Anterior cingulate cortex (tissue), 58 donors: ENCODE measurements at places on chromosomes 6 and 20.

DNA sequence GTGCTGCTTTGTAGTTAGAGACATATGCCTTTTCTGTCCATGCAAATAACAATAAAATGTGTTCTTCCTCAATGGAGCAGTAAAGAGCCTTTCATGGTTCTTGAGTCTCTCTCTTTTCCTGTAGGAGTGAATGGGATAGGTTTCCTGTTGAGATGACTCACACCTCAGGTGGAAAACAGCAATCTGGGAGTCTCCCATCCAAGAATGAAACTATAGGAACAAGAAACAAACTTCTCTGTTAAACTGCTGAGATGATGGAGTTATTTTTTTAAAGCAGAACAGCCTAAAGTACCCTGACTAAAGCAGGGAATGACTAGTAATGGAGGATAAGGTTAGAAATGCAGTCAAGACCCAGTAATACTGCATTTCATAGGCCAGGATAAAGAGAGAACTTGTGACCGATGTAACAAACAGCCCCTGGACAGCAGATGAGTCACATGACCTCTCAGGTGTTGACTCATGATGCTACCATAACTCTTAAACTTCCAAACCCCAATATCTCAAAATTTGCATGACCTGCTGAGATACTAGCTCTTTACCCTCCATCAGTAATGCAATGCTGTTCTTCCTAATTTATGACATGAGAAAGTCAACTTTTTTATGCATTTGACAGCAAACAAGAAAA, 548.9 kb downstream of the CBLN4 start:
- no peak for DNase-seq

- DNase-seq, result no peak
Observed at GRCh38 chr6:148415511-148416260, 73.0 kb downstream of the SASH1 start.

DNA sequence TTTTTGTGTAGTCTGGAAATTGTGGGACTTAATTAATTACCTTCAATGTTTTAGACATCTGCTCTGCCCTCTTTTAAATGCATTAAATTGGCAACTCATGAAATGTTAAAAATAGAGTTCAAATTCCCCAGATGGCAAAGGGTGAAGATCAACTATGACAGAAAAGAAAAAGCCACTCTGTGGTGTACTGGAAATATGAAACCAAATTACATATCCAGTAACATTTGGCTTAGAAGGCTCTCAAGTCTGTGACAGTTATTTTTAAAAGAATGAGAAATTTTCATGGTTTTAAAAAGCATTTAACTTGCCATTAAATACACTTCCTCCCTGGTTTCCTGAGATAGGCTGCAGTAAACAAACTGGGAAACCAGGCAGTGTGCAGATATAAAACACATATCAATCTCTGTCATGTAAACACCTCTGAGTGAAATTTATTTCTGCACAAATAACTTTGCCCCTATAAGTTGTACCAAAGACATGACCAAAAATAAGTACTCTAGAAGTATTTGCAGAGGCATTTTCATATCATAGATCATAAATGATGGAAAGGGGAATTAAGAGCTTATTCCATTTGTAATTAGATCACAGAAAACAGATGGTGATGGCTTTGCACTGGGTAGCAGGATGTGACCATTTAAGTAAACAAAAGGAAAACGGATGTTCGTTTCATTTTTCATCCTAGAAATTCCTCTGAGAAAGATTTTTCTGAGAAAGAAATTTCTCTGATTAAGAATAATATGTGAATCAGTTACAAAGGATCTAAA, 360.1 kb downstream of the SAMD5 start:
- DNase-seq, result no peak

DNA sequence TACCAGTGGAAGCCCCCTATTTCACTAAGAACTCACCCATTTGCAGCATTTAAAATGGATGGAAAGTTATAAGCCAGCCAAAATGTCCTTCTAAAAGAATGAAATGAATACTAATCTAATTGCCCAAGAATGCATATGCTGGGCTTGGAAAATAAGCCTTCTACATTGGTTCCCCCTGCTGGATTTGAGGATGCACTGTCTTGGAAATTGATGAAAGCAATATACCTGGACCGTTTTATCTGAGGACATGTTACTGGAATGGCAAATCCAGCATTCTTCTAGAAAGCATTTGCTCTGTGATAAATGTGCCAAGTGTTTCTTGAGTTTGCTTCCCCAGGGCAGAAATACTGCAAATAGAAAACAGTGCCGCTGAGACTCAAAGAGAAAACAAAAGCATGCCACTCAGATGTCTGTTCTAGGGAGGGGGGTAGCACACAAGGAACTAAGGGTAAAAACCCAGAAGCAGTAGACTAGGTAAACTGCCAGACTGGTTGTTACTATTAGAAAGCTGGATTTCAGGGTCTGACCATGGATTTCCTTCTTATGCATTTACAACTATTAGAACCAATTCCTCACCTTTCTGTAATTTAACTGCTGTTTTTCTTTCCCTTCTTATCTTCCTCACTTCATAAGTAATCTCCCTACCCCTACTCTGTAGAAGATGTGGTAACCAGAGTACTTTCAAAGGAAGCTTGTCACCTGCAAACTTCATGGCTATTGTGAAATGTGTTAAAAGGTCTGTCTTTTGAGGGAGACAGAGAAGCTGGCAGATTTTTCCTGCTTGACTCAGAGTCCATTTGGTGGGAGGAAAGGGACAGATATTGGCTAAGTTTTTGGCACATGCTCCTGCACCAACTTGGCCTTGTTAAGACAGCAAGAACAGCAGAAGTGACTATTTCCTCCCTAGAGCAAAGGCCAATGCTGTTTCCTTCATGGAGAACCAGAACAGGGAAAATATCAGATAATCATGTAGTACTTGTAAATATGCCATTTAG, 642.6 kb downstream of the KIF16B start:
- peak; percentile 20 for DNase-seq

DNA sequence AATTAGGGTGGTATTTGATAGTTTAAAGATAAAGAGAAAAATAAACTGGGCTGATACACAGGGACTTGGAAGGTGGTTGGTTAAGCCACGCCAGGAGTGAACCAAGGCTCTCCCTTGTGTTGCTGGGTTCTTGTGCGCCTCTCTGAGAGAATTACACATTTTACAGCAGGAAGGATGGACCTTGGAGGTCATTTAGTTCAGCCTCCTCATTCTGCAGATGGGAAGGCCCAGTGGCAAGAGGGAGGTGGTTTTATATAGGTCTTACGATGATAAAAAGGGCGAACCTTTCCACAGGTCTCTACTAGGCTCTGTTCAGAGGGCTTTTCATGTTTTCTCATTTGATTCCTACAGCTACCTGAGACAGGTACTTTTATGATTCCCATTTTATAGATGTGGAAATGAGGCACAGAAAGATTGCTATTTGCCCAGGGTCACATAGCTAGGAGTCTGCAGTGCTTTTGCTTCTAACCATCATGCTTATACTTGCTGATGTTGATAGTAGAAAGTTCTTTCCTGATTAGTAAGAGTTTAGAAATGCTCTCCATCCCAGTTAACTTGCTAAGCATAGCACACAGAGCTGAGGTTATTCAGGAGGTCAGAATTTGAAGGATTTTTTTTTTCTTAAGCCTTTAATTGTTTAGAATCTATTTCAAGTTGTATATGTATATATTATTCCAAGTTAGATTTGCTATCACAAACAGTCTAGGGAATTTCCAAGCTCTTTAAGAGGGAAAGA, 12.8 kb downstream of the HIVEP1 start:
- DNase-seq, result no peak

GRCh38 chr6:25012657-25013056, 76.9 kb upstream of the RIPOR2 start:
- no peak for DNase-seq

DNA sequence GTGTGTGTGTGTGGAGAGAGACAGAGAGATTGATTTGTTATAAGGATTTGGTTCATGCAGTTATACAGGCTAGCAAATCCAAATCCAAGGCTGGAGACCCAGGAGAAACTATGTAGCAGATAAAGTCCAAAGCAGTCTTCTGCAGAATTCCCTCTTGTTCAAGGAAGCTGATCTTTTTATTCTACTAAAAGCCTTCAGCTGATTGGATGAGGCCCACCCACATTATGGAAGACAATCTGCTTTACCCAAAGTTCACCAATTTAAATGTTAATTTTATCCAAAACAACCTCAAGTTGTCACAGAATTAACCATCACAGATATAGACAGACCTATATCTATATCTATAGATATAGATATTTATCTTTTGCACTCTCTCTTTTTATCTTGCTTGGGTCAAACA, 67.0 kb downstream of the TPBG start:
- no peak for DNase-seq

- peak; percentile 85 for DNase-seq
Observed at GRCh38 chr20:62065674-62066338, at the start of gene TAF4. TSS of gene TAF4 (minus strand) at chr20:62065881. CDS start at chr20:62065810, 71 bp downstream.

- no peak for DNase-seq
Observed at GRCh38 chr6:37149745-37150144, 20.2 kb upstream of the PIM1 start.

DNA sequence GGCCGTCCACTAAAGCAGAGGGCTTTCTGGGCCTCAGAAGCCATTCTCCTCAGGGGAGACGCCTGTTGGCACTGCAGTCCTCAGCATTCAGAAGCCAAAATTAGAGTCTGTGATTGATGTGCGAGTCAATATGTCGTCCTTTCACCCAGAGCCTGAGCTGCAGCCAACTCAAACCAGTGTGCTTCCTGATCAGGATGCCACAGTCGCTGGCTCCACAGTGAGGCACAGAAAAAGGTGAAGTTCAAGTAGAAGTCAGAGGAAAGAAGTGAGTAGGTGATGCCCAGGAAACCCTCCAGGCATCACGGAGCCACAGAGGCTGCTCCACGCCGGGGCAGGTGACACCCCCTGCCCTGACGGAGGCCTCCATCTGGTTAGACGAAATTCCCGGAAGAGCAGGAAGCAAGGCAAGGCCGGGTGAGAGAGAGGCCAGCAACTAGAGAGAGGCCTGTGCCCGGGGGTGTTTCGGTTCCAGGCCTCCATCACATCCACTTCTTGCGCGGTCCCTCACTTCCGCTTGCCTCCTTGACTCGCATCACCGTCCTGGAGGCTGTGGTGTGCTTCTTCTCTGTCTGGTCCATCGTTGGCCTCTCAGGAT, 177.7 kb upstream of the SNX9 start:
- no peak for DNase-seq

DNA sequence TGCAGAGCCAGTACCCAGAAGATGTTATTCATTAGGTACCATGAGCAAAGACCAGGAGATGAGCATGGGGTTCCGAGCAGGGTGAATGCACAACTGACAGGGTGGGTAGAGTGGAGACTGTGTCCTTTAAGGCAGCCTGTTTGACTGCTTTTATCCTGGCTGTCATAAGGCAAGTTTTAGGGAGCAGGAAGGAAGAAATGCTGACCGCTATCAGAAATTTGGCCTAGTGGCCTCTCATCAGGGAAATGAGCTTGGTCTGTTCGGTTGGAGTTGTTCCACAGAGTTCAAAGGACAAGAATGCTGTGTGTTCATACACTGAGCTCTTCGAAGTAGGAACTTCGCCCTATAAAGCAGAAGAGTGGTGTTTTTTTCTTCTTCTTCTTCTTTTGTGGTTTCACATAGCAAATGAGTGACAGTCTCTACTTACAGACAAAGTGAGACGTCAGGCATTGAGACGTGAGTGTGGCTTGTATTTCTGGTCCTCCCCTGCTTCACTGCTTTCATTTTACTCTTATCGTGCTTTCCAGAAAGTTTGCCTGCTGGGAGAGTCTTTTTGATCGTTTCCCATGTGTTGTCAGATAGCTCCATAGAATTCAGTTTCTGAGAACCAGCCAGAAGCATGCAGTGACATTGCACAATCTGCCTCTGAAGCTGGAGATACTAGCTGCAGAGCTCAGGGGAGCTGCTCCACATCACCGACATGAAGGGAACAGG, at the start of gene CASS4:
Gene CASS4, plus strand, starts transcription at position 502 of the 714 bp plus-strand sequence. Its CDS starts 199 bp downstream, at position 701.
- DNase-seq, result no peak

GRCh38 chr20:3795511-3796468, at the start of gene CDC25B:
TSS of gene CDC25B (plus strand) at chr20:3796310. CDS start at chr20:3796532, 222 bp downstream.
- peak; percentile 90 for DNase-seq

DNA sequence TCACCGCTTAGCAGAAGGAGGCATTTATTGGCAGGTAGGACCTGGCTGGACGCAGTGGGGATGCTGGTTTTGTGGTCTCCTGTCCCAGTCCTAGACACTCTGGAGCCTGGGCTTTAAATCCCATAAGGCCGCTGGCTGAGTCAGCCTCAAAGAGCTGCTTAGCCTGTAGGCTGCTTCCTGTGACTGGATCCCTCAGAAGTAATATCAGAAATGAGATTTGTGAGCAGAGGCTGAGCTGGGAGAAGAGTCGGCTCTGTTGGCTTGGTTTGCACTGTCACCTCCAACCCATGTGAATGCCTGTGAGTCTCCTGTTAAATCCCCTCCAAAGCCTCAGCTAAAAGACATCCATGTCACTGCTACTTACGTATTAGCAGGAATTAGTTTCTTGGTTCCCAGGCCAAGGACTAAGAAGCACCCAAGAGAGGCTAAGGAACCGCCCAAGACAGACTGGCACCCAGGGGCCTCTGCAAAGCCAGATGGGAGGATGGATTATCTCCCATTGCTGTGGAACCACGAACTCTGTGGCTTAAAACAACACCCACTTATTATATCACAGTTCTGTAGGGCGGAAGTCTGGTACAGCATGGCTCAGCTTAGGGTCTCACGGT, 289.4 kb downstream of the CDC5L start:
- DNase-seq, result no peak

DNA sequence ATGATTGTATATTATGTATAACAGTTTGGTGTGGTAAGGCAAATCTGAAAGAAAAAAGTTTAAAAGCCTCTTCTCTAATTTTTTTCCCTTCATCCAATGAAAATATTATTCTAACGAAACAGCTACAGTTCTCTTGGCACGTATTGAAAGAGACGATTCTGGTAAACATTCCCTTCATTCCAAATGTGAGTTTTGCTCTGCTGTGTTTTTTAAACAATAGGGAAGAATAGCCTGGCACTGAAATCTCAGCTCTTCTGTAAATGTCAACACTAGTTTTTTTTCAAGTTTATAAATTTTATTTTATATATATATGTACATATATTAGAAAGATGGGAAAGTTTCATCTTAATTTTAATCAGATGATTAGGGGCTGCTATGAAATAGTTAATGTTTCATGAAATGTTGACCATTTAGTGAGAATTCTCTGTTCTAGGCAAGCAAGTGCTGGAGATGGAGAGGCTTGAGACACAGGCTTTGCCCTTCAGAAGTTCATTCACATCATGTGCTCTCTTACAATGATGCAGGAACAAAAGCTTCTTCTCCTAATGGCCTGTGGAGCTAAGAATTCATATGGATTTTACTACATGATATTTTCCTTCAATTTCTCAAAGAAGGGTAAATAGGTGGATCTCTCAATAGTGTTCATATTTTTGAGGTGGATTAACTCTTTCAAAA, 4.1 kb downstream of the PAQR8 start:
- DNase-seq, result peak; percentile 39

DNA sequence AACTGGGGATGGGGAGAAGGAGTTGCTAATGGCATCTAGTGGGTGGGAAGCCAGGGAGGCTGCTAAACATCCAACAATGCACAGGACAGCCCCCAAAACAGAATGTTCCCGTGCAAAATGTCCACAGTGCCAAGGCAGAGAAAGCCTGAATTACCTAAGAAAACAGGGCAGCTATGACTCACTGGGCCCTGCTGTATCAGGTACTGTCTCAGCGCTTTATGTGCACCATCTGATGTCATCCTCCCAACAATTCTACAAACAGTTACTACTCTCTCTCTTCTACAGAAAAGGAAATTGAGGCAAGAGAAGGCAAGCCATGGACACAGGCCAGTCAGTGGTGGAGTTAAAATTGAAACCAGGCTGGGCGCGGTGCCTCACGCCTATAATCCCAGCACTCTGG, 3.1 kb downstream of the YTHDF1 start:
- DNase-seq, result no peak
